T-helper 2 cell (primary cell): ENCODE measurements at places on chromosomes 6 and 20.

DNA sequence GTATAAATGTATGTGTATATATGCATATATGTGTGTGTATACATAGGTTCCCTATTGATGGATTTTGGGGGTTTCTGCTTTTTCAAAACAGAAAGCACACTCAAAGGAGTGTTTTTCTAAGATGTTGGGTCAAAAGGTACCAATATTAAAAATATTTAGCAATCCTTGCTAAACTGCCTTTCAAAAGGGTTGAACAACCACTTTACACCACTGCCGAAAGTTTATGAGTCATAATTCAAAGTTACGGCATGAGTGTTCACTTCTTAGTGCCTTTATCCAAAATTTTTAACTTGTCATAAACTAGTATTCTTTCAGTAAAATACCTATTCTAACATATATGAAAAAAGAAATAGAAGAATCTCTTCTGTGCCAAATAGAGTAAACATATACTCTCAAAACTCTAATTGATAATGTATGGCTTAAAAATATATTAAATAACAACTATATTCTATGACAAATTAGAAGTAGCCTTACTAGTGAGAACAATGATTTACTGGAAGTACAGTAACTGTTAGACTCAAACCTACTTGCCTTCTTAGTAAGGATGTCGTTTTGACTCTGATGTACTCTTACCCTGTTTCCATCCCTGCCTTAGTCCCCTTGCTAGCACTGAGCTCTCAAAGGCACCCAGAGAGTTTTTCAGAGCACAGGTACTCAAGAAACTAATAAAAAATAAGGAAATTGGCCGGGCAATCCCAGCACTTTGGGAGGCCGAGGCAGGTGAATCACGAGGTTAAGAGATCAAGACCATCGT, 136.1 kb downstream of the INSM1 start:
- DNase-seq: peak; percentile 23

DNA sequence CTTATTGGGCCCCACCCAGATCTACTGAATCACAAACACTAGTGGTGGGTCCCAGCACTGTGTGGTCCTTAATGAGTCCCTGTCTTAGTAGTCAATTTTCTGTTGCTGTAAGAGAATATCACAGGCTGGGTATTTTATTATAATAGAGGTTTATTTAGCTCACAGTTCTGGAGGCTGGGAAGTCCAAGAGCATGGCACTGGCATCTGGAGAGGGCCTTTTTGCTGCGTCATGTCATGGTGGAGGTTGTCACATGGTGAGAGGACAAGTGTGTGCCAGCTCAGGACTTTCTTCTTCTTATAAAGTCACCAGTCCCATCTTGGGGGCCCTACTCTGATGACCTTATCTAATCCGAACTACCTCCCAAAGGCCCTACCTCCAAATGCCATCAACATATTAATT, 105.0 kb downstream of the PPP1R14C start:
- DNase-seq: no peak

- DNase-seq: no peak
Measured at GRCh38 chr6:31122791-31123706, 2.8 kb upstream of the CDSN start.

DNA sequence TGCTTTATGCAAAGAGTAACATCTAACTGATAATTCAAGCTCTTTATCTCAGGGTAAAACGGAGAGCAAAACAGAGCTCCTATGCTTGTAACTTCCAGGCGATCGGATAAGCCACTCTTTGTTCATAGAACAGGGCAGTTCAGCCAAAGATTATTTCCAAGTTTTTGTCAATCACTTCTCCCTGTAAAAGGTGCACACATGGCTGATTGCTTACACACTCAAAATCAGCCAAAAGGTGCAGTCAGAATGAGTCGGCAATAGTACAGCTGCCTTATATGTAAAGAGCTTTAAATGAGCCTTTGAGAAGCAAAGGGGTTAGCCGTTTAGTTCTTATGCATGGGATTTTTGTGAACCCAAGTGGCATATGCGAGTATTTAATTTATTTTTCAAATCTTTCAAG, 449.6 kb upstream of the POU3F2 start:
- no peak for DNase-seq

DNA sequence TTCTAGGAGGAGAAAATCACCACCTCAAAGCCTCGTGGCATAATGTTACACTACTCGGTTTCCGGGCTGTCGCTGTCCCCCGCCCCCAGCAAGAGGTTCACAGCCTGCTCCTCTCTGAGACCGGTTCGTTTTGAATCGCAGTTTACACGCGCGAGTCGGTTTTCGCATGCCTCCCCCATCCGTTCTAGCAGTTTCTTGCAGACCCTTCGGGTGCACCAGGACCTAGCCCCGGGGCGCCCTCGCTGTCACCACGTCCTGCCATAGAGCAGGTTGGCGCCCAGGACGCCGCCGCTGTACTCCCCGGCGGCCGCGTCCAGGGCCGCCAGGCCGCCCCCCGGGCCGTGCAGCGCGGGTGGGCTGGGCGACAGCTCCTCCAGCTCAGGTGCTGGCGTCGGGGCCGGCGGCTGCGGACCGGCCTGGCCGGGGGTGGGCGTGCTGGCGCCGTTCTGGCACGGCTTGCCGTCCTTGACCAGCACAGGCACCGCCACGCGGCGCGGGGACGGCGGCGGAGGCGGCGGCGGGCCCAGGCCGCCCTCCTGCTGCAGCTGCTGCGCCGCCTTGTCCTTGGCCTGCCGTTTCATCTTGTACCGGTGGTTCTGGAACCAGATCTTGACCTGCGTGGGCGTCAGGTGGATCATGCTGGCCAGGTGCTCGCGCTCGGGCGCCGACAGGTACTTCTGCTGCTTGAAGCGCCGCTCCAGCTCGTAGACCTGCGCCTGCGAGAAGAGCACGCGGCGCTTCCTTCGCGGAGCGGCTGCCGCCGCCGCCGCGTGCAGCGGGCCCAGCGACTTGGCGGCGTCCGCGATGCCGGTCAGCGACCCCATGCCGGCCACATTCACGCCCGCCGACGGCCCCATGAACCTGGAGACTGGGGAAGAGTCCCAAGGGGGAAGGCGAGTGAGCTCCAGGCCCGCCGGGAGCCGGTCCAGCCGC, 1.4 kb downstream of the NKX2-4 start:
- DNase-seq: peak; percentile 76

GRCh38 chr20:59939879-59940128, 301 bp downstream of the PPP1R3D start:
- DNase-seq: peak; percentile 8

DNA sequence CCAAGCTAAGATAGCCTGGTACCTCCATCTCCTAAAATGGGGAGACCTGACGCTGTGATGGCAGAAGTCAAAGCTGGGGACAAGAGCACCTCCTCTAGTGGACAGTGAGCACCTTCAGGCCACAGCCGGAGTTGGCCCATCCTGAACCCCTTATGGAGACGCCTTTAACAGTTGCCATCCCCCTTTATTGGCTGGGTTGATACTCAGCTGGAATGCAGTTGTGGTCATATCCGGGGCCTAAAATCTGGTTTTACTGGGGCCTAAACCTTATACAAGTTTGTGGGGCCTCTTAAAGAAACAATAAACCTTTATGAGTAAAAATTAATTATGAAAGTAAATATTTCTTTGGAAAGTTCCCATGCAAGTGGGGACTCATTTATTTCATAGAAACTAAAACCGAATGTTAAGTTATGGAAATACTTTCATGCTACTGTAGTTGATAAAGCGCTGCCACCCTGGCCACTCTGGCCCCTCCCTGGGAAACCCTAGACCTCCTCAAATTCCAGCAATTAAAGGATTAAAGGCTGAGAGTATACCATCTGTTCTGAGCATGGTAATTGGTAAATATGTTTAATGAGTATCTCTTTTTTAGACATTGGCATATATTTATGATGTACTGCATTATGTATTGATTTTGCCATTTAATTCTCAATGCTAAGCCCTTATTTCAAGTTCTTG, 95.1 kb upstream of the SASH1 start:
- DNase-seq: no peak

- DNase-seq: no peak
Measured at GRCh38 chr6:135738636-135739035, 112.9 kb upstream of the PDE7B start.

GRCh38 chr20:18380908-18381529, 85.8 kb downstream of the DZANK1 start:
- no peak for DNase-seq

DNA sequence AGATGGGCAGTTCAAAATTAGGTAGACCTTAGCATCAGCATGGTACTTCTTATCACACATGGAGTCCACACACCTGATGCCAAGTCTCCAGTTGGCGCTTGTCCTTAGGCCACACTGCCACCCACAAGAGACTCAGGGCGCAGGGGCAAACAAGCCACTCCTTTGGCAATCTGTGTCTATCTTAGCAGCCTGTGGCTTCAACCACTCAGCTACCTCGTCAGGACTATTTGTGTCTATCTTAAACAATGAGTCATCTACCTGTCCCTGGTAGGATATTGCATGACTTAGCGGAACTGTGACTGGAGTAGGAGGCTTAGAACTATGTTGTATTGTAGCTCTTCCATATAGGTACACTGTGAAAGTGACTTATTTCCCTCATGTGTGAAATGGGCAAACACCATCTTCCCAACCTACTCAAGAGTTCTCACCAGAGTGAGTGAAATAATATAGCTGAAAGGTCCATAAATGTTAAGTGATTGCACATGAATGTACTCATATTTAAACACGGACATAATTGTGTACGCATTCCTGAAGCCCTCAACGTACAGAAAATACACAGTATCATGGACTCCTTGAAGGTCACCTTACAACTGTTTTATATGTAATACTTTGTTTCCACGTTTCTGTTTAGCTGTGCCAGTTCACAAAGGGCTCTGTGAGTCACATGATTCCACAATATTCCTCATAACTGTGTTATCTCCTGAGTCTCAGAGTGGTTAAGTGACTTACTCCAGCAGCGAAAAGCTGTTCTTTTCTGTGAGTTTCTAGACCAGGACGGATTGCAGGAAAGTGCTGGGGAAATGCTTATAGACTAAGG, 1.6 kb downstream of the TRIM27 start:
- DNase-seq: peak; percentile 78

- no peak for DNase-seq
Measured at GRCh38 chr6:155974811-155975323, 519.2 kb upstream of the NOX3 start.

GRCh38 chr20:32775336-32775991, 13.3 kb downstream of the DNMT3B start:
- no peak for DNase-seq
